DND-41 (cell line): ENCODE measurements at places on chromosomes 1 and 21.

GRCh38 chr1:183218027-183218618, 32.1 kb downstream of the LAMC2 start:
- H3K4me1 ChIP-seq: peaks cover 16% of the 10 kb centered on the region
- H3K4me3 ChIP-seq: no peak overlapping the region
- no peak for DNase-seq
- no peak overlapping the region for H3K27ac ChIP-seq
- H3K36me3 ChIP-seq: no peaks in the 10 kb centered on the region

- DNase-seq: no peak
- H3K4me1 ChIP-seq: peaks cover 16% of the 10 kb centered on the region
- H3K27ac ChIP-seq: no peak overlapping the region
- H3K27me3 ChIP-seq: no peaks in the 10 kb centered on the region
- H3K4me3 ChIP-seq: no peak overlapping the region
- no peaks in the 10 kb centered on the region for H3K36me3 ChIP-seq
Measured at GRCh38 chr1:150513351-150513791, 2.2 kb upstream of the FALEC start.

- DNase-seq: no peak
- no peaks in the 10 kb centered on the region for H3K27me3 ChIP-seq
- H3K4me3 ChIP-seq: no peak overlapping the region
- H3K36me3 ChIP-seq: no peaks in the 10 kb centered on the region
- H3K27ac ChIP-seq: peak overlapping the region; percentile 15; the same call in 1 of the 2 replicates
Measured at GRCh38 chr21:35406635-35407034, 357.5 kb upstream of the RUNX1 start.

DNA sequence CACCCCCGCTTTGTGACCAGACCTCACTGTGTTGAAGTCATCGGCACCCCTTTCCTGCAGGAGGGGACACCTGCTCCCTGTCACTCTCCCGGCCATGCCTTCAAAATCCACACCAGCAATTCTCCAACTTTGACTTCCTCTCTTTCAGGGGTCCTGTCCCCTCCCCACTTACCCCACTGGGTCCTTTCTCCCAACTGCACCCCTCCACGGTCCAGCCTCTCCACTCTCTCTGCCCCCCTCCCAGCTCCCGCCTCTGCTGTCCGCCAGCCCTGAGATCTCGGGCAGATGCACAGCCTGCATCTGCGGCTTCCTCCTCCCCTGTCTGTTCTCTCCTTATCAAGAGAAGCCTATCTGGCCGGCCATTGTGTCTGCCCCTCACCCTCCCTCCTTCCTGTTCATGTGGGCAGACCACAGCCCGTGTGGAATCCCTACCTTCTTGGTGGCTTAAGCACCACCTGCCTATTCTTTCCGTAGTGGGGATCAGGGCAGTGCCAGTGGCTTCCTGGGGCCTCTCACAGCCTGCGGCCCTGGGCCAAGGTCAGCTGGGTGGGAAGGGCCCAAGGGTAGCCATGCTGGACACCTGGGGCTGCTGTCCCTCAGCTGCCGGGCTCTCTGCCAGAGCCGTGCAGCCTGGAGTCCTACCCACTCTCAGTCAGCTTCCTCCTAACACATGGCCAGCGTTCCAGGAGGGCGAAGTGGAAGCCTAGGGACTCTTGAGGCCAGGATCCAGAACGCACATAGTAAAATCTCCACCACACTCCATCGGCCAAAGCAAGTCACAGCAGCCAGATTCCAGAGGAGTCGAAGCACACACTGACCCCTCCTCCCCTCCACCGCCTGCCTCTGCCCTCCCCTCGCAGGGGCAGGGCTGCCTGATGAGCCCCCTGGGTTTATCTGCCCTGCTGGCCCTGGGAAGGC, 5.1 kb upstream of the HES4 start:
- H3K36me3 ChIP-seq: no peaks in the 10 kb centered on the region
- no peak for DNase-seq
- H3K4me3 ChIP-seq: no peak overlapping the region

DNA sequence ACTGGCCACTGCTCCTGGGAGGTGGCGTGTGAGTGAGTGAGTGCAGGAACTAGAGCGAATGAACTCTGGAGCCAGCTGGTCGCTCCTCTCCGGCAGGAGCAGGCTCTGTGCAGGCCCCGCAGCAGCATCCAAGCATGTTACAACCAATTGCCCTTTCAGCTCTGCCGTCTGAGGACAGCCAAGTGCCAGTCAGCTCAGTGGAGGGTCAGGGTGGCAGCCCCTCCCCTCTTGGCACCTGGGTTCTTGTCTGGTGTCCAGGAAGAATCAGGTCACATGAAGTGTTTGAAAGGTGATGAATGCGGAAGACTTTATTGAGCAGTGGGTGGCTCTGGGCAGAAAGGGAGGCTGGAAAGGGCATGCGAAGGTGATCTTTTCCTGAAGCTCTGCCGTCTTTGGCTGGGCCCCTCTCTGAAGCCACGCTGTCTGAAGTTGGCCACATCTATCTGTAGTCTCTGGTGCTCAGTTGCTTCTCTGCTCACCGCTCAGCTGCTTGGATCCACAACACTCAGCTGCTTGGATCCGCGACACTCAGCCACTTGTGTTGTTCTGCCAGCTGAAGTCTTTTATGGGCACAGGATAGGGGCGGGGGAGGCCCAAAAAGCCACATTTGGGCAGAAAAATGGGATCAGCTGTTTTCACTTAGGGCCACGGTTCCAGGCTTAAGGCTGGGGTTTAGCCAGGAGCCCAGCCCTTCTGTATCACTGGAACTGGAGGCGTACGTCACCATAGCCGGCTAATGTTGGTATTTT, 139.8 kb downstream of the ADSS2 start:
- DNase-seq: no peak
- no peak overlapping the region for H3K27ac ChIP-seq
- no peak overlapping the region for H3K4me3 ChIP-seq
- no peaks in the 10 kb centered on the region for H3K36me3 ChIP-seq
- no peaks in the 10 kb centered on the region for H3K4me1 ChIP-seq

GRCh38 chr1:178552856-178553255, 39.9 kb downstream of the TEX35 start:
- H3K27me3 ChIP-seq: no peaks in the 10 kb centered on the region
- DNase-seq: no peak
- H3K27ac ChIP-seq: no peak overlapping the region
- no peak overlapping the region for H3K4me3 ChIP-seq

GRCh38 chr1:180773210-180773865, 139.4 kb upstream of the KIAA1614 start:
- H3K27me3 ChIP-seq: no peaks in the 10 kb centered on the region
- H3K27ac ChIP-seq: no peak overlapping the region
- H3K4me1 ChIP-seq: peaks cover 10% of the 10 kb centered on the region; the same call in 1 of the 2 replicates
- H3K4me3 ChIP-seq: no peak overlapping the region

- peaks cover 40% of the 10 kb centered on the region for H3K4me1 ChIP-seq
- peak overlapping the region; percentile 71 for H3K27ac ChIP-seq
- DNase-seq: no peak
- no peaks in the 10 kb centered on the region for H3K36me3 ChIP-seq
Measured at GRCh38 chr1:28913786-28914227, 562 bp upstream of the EPB41 start.

GRCh38 chr1:219555806-219556205, 57.1 kb downstream of the ZC3H11B start:
- no peaks in the 10 kb centered on the region for H3K36me3 ChIP-seq
- H3K4me3 ChIP-seq: no peak overlapping the region
- no peak for DNase-seq
- H3K27me3 ChIP-seq: no peaks in the 10 kb centered on the region

DNA sequence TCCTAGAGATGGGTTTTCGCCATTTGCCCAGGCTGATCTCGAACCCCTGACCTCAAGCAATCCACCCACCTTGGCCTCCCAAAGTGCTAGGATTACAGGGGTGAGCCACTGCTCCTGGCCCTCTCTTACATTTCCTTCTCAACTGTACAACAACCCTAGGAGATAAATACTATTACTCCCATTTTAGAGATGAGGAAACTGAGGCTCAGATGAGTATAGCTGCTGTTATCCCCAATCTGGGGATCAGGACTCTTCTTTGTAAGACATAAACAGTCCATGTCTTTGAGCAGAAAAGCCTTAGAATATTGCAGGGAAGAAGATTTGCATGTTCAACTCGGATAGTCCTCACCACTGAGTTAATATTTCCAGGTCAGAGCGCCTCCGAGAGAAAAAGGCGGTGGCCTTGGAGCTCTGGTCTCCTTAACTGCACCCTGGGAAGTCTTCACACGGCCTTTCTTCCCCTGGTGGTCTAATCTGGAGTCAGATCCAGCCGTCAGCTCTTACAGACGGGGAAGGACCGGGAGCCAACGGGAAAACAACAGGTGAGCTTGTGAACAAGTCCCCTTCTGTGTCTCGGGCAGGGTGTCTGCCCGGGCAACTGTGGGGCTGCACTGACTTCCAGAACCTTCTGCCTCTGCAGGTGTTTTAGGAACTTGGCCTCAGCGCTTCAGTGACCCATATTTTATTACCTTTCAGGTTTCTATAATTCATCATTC, 5.9 kb upstream of the OLIG1 start:
- peaks cover 13% of the 10 kb centered on the region for H3K4me1 ChIP-seq
- H3K36me3 ChIP-seq: no peaks in the 10 kb centered on the region
- H3K27me3 ChIP-seq: no peaks in the 10 kb centered on the region
- no peak for DNase-seq
- no peak overlapping the region for H3K4me3 ChIP-seq
- H3K27ac ChIP-seq: no peak overlapping the region

DNA sequence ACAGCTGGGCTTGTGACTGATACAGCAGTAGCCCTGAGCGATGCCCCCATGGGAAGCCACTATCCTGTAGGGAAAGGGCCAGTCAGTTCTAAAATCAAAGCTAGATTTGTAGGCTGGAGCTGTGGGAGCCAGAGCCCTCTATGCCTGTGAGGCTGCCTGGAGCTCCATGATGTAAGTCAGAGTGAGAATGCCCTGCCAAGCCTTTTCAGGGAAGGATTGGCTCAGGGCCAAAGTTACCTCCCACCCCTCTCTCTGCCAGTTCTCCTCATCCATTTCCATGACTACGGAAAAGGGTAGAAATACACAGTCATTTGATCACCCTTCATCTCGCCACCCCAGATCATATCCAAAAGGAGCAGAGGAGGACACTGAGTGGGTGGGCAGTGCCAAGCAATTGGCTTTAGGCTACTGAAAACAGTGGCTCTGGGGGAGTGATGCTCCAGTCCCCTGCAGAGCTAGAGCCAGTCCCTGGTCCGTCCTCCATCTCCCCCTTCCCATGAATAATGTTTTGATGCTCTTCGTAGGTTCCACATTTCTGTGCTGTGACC, 59.5 kb upstream of the KCNA3 start:
- DNase-seq: no peak
- H3K27ac ChIP-seq: no peak overlapping the region
- no peaks in the 10 kb centered on the region for H3K36me3 ChIP-seq
- no peaks in the 10 kb centered on the region for H3K27me3 ChIP-seq

GRCh38 chr21:33848249-33848953, 67.2 kb downstream of the ATP5PO start:
- no peaks in the 10 kb centered on the region for H3K36me3 ChIP-seq
- H3K4me3 ChIP-seq: no peak overlapping the region
- H3K4me1 ChIP-seq: no peaks in the 10 kb centered on the region
- DNase-seq: no peak
- H3K27me3 ChIP-seq: no peaks in the 10 kb centered on the region
- H3K27ac ChIP-seq: no peak overlapping the region

DNA sequence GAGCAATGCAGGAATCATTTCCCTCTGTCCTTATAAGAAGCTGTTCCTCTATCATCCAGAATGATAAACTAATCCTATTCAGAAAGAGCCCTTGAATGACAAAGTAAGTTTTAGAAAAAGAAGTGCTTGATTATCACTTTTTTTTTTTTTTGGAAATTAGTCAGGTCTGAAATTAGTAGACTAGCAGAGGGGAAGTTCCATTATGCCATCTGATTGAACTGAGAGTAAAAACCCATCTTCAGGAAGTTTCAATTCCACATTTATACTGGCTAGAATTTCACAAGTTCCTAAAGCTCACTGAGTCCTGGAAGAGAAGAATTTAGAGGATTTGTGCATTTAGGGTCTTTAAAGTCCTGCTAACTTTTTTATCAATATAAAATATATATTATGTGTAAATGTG, 128.8 kb upstream of the COA6 start:
- H3K36me3 ChIP-seq: peaks cover 4% of the 10 kb centered on the region; the same call in 1 of the 2 replicates
- no peak overlapping the region for H3K4me3 ChIP-seq
- H3K27me3 ChIP-seq: no peaks in the 10 kb centered on the region
- no peaks in the 10 kb centered on the region for H3K4me1 ChIP-seq

DNA sequence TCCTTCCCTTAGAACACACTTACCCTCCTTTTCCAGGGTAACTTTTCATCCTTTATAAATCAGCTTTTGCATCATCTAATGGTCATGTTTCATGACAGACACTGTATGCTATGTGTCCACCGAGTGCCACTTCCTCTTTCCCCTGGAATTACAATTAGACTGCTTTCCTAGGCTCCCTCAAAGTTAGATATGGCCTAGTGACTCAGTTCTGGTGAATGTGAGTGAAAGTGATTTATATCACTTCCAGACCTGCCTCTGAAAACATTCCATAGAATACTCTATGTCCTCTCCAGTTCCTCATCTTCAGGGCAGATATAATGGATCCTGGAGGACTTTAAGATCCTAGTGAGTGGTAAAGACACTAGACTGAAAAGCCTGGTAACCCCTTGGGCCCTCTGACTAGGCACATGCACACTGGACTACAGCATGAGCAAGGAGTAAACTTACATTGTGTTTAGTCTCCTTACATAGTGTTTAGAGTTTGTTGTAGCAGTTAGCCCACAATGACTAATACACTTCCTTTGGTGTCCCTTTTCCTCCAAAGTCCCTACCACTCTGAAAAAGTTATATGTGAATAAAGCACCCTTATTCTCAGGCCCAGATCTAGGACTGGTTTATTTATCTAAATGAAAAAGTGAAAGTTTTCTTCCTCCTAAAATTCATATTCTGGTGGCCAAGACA, 59.3 kb downstream of the GPR88 start:
- H3K27ac ChIP-seq: peak overlapping the region; percentile 63
- DNase-seq: no peak
- no peak overlapping the region for H3K4me3 ChIP-seq
- H3K27me3 ChIP-seq: no peaks in the 10 kb centered on the region

DNA sequence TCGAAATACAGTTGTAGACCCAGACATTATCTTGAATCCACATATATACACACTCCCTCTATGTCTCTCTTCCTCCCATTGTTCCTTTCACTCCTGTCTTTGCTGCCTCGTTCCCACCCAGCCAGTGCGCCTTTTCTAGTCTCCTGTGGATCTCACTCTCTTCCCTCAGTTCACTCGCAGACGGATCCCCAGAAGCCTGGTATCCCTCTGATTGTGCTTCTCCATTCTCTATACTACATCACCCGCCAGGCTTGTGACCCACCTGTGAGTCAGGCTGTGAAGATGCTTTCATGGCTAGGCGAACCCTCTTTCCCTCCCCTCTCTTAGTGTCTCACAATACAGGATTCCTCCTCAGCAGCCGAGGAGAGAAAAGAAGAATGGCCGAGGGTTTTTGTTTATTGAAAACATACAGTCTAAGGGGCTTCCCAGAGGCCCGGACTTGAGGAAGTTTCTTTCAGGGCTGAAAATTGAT, 1.5 kb downstream of the HCN3 start:
- DNase-seq: no peak
- H3K4me3 ChIP-seq: no peak overlapping the region
- peaks cover 4% of the 10 kb centered on the region; the same call in 1 of the 2 replicates for H3K36me3 ChIP-seq
- no peak overlapping the region for H3K27ac ChIP-seq
- H3K27me3 ChIP-seq: no peaks in the 10 kb centered on the region
- H3K4me1 ChIP-seq: peaks cover 37% of the 10 kb centered on the region

- H3K36me3 ChIP-seq: no peaks in the 10 kb centered on the region
- no peak for DNase-seq
- no peaks in the 10 kb centered on the region for H3K27me3 ChIP-seq
- H3K4me1 ChIP-seq: peaks cover 12% of the 10 kb centered on the region
- no peak overlapping the region for H3K4me3 ChIP-seq
Measured at GRCh38 chr1:93712741-93713140, 31.1 kb upstream of the BCAR3 start.

GRCh38 chr1:243258731-243259130, 2.9 kb downstream of the SDCCAG8 start:
- no peak for DNase-seq
- 0 out of 2 replicates have a peak, but pooled peaks cover 4% of the 10 kb centered on the region for H3K36me3 ChIP-seq
- peaks cover 22% of the 10 kb centered on the region for H3K4me1 ChIP-seq
- H3K27ac ChIP-seq: no peak overlapping the region
- H3K4me3 ChIP-seq: no peak overlapping the region
